ENCODE measurements at places on chromosomes 7 and 10.

DNA sequence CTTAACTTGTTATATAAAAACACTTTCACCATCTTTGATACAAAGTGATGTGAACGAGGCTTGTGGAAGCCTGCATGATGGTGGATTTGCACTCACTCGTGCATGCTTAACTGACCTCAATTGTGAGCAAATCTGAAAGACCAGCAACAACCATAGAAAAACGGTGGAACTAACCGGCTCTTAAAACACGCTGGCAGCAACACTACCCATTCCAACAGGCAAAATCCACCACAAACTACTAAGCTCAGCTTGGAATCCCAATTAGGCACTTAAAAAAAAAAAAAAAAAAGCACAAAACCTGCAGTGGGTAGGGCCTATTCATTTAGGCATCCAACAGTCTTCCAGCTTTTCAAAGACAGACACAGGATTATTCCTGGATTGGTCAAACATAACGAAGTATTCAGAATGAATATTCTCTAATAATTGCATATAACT is 1.8 kb downstream of the GDI2 start:
- DNase-seq: peak; percentile 50

DNA sequence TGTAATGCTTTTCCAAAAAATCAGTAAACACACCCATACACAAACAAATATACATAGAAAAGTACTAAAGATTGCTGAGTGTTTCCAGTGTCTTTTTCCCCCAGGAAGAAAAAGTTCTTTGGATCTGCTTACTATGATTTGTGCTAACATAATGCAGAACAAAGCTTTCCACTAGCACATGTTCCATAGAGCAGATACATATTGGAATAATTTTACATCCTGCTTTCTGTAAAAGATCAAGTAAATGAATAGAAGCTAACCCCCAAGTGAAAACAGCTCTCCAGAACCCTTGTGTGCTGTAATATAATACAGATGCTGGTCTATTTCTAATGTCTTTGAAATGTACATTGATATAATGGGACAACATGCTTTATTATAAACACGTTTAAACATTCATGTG is 125.5 kb downstream of the PON1 start:
- no peak for DNase-seq

- peak; percentile 88 for DNase-seq
These were observed 15.0 kb downstream of the SNX8 start for GRCh38 chr7:2299131-2299829.

GRCh38 chr7:1020849-1021251 is 23.5 kb upstream of the GPR146 start:
- no peak for DNase-seq

DNA sequence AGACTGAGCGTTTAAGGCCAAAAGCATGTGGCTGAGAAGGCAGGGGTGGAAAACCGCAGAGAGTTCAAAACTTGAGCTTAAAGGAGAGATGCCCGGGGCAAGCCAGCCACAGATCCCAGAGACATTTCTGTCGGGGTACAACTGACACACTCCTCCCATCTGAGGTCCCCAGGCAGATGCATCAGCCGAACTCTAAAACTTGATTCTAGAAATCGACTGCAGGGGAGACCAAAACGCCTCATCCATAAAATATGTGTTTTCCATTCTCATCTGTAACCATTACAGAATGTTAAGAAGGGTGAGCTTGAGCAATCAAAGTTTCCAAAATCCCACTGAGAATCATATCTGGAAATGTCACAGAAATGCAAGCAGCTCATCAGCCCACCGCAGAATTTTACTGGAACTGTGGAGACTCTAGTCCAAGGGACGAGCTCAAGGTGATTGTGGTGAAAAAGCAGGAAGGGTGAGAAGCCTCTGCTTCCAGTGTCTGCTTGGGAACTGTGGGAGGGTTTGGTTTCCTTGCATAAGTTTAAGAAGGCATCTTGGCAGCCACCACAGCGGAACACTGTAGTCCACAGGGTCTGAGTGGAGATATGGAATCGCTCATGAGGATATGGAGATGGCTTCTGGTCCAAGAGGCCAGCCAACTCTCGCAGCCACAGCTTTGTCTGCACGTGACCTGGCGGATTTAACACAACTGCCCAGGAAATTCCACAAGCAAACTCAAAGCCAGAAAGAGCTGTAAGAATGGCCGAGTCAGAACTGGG is 249.2 kb downstream of the SFMBT2 start:
- DNase-seq: peak; percentile 93

DNA sequence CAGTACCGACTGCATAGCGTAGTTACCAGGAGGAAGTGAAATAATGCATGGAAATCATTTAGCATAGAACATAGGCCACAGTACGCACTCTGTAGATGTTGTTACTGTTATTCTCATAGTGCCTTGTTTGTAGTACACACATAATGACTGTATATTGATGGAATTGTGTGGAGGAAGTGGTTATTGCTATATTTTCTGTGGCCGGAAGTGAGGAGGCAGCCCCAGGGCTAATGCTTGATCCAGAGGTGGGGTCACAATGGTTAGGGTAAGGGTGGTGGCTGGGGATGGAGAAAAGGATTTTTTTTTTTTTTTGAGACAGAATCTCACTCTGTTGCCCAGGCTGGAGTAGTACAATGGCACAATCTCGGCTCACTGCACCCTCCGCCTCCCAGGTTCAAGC is 4.5 kb upstream of the MGAM start:
- DNase-seq: no peak

- no peak for DNase-seq
These were observed 57.9 kb downstream of the ZNF467 start for GRCh38 chr7:149715476-149715875.

GRCh38 chr7:106561666-106562411 is 99.1 kb downstream of the CCDC71L start:
- no peak for DNase-seq

DNA sequence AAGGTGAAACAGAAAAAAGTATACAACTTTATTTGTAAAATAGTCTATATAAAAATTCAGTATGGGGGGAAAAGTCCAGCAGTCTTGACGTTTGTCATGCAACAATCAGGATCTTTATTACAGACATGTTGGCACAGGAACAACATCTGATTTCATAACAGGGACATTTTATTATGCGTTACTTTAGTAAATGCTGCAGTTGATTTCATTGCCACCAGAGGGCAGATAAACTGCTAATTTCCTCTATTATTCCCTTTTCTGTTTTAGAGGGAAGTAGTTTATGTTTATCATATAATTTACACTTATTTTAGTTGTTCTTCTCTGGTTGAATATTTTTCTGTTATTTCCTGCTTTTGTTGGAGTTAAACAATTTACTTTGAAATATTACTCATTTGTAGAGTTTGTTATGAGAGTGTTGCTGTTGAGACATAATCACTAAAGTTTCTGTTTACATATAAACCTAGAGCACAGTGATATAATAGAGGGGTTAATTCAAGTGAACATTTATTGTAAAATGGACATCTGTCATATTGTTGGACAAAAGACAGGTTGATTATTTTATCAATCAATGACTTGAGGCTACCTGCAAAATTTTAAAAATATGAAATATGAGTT is 3.3 kb downstream of the PLXDC2 start:
- DNase-seq: peak; percentile 78

DNA sequence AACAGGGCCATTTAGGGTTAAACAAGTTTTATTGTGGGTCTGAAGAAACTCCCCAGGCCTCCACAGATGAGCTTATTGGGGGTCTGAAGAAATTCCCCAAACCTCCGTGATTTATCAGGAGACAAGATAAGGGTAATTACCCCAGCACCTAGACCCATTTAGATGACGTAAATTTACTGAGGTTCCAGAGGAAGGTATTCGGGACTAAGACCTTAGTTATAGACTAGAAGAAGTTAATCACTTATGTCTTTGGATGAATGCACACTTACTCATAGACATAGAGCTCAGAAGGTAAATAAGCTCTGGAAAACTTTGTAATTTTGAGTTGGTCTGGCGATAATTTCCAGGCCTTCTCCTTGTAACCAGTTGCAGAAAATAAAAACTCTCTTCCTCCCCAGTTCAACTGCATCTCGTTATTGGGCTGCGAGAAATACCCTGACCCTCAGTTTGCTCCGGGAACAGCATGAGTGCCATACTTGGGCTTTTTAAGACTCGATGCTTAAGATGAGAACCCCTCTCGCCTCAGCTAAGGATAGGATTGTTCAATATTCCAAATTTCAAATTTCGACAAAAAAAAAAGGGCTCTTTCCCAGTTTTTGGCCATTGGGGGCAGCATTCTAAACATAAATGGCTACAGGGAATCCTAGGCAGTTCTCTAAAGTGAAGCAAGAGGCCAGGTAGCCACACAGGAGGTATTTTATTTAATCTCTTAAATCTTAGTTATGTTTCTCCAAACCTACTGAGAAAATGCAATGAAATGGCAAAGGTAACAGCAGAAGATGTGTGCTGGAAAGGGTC is 74.7 kb upstream of the PFKP start:
- DNase-seq: no peak

- peak; percentile 94 for DNase-seq
These were observed 18.6 kb upstream of the VDAC2 start for GRCh38 chr10:75191821-75192568.

DNA sequence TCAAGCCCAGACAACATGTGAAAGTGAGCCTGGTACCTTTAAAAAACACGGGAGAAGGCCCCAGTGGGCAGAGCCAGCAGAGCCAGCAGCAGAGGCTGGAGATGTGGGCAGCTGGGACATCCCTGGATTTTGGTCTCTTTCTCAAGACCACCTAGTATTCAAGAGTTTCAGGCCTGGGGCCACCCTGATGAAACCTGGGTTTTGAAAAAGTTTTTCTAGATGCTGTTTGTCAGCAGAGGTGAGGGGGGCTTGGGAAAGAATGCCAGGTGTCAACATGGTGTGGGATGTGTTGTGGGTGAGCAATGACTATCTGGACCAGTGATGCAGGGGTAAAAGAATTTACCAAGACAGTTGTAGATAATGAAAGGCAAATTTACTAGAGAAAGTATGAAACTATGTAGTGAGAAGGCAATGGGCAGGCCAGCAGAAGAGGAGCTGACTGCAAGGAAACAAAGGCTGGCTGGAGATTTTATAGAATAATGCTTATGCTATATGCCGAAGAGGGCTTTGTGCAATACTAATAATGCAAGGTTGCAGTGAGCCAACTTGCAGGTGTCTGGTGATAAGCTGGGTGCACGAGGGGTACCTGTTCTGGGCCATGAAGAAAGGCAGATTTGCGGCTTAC is 28.1 kb upstream of the PLEKHA1 start:
- no peak for DNase-seq

GRCh38 chr7:102966465-102966864 is 53.7 kb downstream of the LRRC17 start:
- DNase-seq: no peak

DNA sequence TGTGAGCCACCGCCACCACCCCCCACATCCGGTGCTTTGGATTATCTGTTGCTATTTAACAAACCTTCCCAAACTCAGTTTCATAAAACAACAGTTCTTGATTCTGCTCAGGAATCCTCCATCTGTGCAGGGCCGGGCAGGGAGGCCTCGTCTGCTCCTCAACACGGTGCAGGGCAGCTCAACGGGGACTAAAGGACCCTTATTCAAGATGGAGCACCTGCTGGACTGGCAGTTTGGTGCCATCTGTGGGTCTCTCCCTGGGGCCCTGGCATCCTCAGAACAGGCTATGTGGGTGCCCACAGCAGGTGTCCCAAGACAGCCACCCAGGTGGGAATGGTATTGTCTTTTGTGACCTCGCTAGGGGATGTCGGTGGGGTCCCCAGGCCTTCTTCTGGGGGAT is 31.0 kb upstream of the ELFN1 start:
- DNase-seq: no peak

GRCh38 chr7:129952086-129952652 is 591 bp downstream of the UBE2H start:
- peak; percentile 34 for DNase-seq

- no peak for DNase-seq
These were observed 22.0 kb upstream of the ANKRD2 start for GRCh38 chr10:97550336-97551149.

- DNase-seq: no peak
These were observed 82.5 kb downstream of the ZNF365 start for GRCh38 chr10:62456611-62457101.

DNA sequence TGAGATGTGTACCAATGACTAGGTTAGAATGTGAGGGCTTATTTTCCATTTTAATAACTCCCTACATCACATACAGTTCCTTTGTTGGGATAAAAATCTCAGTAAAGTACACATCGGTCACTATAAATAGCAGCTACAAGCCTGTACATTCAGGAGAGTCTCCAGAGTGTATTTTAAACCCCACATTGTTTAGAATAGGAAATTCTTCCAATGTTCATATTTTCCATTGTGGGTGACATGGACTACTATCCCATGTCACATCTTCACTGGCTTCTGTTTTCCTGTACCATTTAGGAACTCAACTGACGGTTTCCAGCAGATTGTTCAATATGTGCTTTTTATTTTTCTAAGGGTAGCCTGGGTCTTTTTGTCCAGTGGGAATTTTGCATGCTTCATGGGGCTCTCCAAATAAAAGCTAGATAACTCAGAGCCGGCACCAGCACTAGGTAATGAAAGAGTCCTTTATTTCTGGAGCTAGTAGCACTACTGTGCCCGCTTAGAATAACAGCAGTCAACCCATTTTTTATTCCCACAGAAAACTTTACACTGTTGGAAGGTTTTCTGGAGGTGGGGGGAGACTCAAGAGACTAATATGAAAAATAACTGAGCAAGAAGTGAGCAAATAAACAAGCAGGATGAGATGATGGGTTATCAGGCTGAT is 100.5 kb downstream of the CALD1 start:
- no peak for DNase-seq

DNA sequence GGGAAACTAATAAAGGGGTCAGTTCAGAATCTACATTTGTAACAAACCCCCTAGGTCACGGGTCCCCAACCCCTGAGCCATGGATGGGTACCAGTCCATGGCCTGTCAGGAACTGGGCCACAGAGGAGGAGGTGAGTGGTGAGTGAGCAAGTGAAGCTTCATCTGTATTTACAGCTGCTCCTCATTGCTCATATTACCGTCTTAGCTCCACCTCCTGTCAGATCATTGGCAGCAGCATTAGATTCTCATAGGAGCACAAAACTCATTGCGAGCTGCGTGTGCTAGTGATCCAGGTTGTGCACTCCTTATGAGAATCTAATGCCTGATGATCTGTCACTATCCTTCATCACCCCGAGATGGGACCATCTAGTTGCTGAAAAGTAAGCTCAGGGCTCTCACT is 88.4 kb upstream of the MPP7 start:
- DNase-seq: no peak

DNA sequence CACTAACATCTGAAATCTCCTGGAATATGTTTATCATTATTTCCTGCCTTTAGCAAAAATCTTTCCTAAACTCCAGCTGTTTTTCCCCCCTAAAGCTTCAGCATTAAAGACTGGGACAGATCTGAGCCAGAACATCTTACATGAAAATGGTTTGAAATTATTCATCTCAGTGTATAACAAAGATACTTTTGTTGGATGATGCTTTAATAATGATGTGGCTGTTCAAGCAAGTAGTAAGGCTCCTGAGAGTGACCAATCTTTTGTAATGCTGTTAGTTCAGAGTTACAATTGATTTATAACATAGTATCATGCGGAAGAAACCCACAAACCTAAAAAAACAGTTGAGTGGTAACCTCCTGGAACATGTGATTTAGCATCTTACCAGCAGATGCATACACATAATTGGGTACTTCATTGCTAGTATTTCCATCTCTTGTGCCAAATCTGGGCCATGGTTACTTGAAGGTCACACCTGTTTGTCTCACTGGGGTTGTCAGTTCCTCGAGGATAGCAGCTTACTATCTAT is 1.5 kb downstream of the BZW2 start:
- DNase-seq: no peak

GRCh38 chr7:29116361-29117200 is 29.8 kb downstream of the CPVL start:
- DNase-seq: no peak

Data from cardiac fibroblast (primary cell).